ENCODE measurements at places on chromosomes 1 and 21.

- no peak for DNase-seq
These were observed 18.9 kb downstream of the GLRX2 start for GRCh38 chr1:193086342-193086741.

GRCh38 chr21:15301736-15302135 lies 236.9 kb upstream of the NRIP1 start:
- DNase-seq, result no peak

DNA sequence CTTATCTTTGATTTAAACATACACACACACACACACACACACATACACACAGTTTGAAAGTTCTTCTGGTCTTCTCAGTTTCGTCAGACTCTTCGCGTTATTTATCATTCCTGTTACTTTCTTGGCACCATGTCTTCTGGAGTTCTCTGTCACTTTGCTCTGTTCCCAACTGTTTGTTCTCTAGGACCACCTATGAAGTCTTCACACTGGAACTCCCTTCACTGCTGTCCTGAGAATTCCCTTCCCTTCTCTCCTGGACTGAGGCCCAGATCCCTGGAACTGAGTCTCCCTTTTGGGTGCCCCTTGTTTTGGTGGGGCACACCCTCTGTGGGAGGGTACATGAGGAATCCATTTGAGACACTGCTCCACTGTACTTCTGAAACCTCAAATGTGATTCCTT lies 30.5 kb downstream of the ALG14 start:
- no peak for DNase-seq

DNA sequence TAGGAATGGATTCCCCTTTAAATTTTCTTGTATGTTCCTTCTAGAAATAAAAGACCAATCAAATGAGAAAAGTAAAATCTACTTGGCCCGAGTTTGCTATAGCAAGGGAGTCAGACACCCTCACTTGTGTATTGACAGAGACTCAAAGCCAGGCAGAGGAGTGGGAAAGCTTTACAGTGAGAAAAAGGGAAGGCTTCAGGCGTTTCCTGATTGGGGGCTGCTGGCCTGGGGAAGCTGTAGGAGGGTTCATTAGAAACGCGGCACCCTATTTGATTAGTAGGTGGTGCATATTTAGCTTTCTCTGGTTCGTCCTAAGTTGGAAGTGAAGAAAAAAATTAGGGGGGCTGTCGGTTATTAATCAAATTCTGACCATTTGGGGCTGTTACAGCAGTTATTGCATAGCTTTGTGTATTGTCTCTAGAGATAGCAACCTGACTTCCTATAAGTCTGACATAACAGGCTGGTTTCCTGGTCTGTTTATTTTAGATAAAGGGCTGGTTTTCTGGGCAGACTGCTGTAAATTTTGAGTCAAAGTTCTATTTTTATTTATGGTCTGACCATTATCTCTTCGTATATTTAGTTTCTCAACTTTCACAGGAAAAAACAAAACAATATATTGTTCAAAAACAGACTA lies 10.0 kb downstream of the SLC25A24 start:
- no peak for DNase-seq

- DNase-seq, result peak; percentile 9
These were observed 174.3 kb upstream of the DUSP10 start for GRCh38 chr1:221916176-221916575.

DNA sequence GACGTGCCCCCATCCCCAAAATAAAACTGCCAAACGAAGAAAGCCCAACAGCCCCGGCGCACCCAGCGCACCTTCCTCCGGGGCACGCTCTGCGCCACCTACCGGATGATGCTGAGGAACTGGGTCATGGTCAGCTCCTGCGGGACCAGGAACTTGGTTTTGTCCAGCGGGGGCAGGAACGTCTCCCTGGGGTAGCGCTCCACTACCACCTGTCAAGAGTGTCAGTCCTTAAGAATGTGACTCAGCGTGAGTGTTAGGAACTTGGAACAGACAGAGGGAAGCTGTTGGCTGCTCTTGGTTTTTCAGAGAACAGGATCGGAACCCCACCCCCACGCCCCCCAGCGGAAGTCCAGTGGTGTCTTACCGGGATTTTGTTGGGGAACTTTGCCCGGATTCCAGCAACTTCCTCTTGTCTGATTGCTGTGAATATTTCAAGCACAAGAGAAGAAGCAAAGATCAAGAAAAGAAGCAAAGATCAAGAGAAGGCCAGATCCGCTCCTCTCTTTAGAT lies 431 bp downstream of the MAP1LC3C start:
- no peak for DNase-seq

DNA sequence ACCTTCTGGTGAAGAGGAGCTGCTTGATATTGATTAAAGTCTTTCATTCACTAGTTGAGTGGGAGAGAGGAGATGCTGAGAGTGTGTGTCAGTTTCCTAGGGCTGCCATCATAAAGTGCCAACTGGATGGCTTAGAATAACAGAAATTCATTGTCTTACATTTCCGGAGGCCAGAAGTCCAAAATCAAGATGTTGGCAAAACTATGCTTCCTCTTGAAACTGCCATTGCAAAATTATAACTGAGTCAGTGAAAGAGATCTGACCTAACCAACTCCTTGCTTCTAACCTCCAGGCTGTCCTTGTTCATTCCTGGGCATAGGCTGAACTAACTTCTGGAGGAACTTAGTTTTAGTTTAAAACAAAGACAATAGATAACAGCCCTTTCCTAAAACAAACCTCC lies 47.1 kb downstream of the PTGS2 start:
- DNase-seq, result no peak

DNA sequence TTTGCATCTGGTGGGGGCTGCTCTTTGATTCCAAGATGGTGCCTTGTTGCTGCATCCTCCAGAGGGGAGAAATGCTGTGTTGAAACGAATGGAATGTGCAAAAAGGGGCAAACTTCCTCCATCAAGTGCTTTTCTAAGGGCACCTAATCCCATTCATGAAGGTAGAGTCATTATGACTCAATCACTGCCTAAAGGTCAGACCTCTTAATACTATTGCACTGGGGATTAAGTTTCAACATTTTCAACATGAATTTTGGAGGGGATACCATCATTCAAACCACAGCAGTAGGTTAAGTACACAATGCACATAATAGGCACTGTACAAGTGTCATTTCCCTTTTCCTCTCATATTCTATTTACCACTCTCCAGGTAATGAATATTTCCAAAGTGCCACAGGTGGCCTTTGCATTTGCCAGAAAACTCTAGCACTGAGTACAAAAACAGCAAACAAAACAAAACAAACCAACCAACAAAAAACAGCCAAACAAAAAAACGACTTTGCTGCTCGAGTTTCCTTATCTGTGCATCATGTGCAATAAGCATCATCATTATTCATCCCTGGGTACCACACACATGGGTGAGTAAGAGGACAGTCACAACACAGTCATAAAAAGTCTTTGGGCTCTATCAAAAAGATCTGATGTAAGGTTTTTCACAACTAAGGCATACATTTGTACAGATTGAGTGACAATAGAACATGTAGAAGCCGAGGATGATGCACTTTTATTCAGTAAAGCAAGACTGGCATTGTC lies 42.5 kb downstream of the IFI44 start:
- DNase-seq, result no peak

DNA sequence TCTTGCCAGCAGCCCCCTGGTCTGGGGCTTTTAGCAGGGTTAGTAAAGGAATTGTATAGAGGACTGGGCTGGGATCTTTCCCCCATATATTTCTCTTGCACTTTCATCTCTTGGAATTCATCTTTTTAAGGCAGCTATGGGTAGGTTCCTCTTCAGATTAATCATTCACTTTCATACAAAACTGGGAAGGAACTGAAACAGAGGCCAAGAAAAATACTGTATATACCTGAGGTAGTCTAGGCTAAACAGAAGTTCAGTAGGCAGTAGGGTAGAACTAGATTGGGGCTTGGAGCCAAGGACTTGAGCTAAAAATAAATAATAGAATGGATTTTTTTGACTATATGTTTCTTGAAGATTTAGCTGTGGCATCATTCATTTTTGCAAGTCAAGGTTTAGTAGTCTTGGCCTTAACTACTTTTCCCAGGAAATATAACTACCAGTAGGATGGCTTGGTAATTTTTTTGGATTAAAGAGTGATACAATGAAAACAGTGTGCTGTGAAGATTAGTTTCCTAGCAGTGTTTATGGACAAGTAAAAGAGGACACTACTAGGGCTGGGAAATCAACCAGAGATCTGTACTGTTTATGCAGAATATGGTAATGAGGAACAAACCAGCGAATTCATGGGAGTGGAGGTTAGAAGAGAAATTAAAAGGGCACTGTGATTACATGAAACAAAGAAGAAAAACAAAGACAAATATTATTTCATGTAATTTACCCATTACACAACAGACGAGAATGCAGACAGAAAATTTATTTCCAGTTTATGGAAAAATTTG lies 50.9 kb upstream of the PTGS2 start:
- no peak for DNase-seq

DNA sequence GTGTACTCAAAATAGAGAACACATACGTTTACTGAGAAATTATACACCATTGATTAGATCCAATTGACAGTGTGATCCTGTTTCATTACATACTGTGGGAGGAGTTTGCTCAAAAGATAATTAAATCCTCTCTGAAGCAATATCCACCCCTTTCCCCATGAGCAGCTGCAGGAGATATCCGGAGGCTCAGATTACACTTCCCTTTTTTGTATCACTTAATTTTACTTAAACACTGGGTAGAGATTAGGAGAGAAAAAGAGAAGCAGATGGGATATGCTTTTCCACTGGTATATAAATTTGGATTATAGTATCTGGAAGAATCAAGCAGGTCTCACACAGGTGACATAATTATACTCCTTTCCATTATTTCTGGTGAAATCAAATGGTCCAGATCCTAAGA lies 333.3 kb upstream of the ZRANB2 start:
- DNase-seq, result no peak

- DNase-seq, result no peak
These were observed 81.3 kb downstream of the CDC14A start for GRCh38 chr1:100433563-100433962.

GRCh38 chr1:41241749-41242341 lies at the start of gene SCMH1:
TSS of gene SCMH1 (minus strand) at chr1:41242306. CDS start at chr1:41186133, 56,173 bp downstream.
- DNase-seq, result peak; percentile 76

DNA sequence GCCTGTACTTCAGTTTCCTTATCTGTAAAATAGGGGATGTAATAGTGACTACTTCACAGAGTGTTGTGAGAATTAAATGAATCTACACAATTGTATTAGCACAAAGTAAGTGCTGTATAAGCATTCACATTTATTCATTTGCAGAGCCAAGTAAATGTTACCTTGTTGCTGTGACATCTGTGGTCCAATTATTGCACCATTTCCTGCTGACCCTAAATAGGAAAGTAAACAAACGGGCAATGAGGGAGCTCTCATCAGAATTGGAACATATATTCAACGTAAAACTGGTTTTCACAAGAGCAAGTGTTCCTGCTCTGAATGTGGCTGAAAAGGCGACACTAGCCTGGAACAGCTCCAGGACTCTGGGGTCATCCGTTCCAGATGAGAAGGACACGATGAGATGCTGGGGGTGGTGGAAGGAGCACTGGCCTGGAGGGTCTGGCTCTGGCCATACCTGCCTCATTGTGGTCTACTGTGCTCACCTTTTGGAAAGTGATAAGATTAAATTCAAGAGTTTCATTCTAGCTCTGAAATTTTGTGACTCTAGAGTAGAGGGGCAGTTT lies 34.5 kb downstream of the PROX1 start:
- no peak for DNase-seq

DNA sequence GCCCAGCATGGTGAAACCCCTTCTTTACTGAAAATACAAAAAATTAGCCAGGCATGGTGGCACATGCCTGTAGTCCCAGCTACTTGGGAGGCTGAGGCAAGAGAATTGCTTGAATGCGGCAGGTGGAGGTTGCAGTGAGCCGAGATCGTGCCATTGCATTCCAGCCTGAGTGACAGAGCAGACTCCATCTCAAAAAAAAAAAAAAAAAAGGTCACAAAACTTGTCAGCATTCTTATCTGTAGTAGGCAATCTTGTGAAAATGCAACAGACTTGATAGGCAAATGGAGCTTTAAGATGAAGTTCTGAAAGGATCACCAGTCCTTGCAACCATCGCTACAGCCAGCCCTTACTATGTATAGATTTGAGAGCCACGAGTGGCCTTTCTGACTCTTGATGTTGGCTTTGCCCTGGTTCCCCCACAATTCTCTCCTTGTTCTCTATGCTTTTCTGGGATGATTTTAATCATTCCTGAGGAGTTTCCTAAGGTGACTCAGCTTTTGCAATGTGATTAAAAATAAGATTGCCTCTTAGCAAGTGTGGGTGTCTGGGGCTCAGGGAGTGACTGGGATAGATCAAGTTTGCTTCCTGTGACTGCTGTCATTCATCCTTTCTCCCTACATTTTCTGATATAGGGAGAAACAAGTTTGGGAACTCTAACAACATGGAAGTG lies 7.1 kb upstream of the MAP1LC3C start:
- no peak for DNase-seq

DNA sequence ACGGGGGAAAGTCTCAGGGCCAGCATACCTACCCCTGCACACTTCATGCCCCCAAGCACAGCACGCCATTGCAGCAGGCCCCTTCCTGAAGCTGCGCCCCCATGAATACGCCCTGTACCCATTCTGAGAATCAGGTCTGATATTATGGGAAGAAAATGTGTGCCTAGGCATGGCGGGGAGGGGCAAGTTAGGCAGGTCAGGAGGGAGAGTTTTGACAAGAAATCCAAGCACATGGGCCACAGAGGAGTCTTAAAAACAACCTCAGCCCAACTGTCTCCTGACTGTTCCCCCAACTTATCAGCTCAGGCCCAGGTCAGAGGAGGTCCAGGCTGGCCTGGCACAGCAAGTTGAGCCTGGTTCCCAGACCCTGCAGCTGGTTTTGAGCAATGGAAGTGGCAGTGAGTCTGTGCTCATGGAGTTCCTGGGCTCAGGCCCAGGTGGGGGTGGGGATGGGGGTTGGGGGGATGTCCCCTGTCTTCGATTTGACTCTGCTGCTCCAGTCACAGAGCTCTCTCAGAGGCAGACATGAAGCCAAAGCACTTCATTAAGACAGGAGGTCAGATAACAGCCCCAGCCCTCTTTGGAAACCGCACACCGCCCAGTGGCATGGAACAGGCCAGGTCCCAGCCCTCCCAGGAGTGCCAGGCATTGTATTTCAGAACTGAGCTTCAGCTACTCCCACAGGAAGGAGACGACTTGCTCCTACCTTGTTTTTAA lies 20.6 kb upstream of the BCAR3 start:
- no peak for DNase-seq

DNA sequence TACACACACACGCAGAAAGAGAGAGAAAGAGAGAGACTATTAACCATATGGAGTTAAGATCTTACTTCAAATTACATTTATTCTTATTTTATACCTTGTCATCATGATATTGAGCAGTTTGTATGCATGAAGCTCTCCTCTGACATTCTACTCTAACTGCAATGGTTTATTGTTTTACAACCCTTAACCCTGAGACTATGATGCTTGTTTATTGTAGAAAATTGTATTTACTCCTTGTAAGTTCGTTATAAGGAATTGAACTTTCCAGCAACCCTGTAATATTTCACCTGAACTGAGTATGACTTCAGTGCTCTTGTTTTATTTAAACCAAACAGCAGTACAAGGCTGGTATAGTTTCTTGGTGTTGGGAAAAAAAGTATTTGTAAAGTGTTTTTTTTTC lies 18.6 kb upstream of the PTPRF start:
- DNase-seq, result no peak

Measured in NCI-H2171 (cell line).